ENCODE measurements at places on chromosomes 3 and 15.

GRCh38 chr15:67743558-67743957 lies 81.8 kb upstream of the SKOR1 start:
- no peak for DNase-seq

GRCh38 chr15:72980661-72981060 lies 71.6 kb upstream of the NEO1 start:
- no peak for DNase-seq

GRCh38 chr15:92884436-92885223 lies 15.5 kb upstream of the CHD2 start:
- DNase-seq = no peak

DNA sequence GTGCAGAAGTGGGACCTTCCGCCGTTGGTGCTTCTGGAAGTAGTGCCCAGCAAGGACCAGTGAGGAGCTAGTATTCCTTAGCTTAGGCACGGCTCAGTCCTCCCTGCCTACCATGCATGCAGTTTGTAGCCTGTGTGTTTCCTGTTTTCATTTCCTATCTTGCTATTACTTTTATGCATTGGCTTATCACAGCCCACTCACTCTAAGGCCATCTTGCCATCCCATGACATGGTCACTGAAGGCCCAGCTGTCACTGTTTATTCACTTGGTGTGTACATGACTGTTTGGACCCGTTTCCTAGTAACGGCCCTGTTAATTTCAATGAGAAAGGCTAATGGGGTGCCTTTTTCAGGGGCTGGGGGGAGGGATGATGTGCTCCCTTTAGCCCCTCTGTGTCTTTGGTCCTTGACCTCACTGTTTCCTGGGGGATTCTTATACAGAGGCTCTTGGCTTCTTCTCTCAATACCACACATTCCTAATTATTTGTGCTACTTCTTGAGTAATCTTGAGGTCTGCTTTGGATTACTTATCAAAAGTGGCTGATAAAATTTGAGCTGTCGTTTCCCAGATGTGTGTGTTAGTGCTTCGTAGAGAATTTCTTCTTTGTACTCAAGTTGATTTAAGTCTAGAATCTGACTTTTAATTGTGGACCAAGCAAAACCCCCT lies 24.5 kb upstream of the TRAK1 start:
- no peak for DNase-seq

DNA sequence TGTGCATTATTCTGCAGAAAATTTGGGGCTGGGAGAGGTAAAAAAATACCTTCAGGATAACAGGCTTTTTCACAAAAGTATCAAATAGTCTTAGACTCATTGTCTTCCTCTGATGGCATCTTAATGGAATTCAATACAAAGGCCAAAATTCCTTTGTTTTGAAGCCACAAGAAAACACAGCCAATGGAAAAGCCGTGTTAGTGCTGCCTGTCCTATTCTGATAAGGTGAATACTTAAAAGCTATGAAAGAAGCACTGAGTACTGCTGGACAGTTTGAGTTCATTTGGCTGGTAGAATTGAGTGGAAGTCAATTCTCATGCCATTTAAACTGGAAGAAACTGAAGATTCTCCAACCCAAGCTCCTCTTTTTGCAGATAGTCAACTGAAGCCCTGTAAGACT lies 395.3 kb upstream of the TPRG1 start:
- no peak for DNase-seq

DNA sequence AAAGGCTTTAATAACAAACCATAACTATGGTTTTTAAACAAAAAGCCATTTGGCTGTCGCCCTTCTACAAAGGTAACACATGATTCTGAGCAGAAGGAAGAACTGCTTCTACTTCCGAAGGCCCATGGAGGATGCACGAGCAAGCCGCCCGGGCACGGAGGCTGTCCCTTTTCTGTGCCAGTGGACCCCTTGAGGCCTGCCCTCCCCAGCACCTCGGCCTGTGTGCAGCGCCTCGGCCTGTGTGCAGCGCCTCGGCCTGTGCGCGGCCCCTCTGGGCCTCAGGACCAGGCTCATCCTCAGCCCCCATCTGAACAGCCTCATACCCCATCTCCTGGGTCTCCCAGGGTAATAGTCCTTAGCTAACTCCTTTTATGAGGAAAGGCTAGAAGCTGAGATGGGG lies 329.5 kb downstream of the OCA2 start:
- DNase-seq = no peak

GRCh38 chr15:98855067-98855814 lies 152.4 kb downstream of the PGPEP1L start:
- DNase-seq = no peak

DNA sequence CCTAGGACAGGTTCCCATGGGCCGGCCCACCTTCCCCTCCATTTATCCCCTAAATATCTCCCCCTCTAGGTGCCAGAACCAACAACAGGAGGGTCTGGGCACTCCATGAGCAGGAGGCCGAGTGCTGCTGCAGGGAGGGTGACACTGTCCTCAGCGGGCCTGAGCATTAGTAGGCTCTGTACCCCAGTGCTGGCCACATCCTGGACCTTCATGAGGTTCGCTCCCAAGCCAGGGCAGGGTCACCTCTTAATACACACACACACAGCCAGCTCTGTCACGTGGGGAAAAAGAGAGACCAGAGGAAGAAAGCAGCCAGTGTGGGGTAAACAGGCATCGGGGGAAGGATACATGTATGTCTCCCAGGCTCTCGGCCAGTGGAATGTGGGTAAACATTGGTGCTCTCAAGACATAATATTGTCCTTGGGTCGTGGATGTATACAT lies 27.9 kb upstream of the SEMA3F start:
- DNase-seq = no peak

DNA sequence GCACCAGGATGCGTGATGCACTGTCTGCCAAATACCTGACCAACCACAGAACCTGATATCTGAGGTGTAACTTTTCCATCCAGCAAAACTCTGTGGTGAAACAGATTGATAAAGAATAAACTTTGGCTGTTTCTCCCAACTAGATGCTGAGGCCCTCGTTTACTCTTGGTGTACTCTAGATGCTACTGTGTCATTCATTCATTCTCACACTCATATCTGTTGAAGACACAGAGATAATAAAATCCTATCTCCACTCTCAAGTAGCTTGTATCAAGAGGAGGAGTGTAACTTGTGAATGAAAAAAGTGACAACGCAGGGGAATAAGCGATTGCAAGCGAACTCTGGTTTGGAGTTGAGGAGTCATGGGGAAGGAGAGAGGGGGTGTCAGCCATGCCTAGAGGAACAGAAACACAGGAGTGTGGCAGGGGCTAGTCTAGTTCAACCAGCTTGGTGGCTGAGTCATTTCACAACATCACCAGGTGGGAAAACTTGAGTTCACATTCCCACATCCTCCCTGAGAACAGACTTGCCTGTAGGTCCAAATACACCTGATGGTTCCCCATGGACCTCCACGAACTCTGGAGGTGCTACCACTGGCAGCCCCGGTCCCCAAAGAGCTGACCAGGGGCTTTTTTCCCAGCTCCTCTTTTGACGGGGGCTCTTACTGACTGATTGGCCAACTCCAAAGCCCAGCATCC lies 73.3 kb upstream of the SNRK start:
- no peak for DNase-seq

GRCh38 chr15:35247150-35247549 lies 162.1 kb upstream of the NANOGP8 start:
- no peak for DNase-seq

DNA sequence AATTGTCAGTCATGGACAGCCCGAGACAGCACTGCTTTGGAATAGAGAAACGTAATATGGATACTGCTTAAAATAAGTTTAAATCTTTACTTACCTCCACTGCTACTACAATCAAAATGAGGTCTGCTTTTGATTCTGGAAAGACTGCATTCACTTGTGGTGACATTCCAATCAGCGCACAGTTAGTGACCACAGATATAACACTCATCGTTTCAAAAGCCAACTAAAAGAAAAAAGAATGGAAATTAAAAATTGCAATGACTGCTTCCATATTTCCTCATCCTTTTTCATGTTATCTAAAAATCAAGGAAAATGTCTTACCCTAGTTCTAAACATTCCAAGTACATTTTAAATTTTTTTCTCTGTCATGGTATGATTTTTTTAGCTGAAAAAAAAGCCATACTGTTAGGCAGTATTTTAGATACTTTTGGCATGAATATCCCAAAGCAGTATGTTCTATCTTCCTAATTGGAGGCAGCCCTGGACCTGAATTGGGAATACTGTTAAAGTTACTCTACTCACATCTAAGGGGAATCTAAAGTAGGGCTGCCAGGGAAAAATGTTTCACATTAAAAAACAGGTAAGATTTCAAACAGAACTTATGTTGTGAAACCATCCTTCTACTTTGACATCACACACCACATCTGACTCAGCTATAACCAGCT lies 72.1 kb downstream of the ANO10 start:
- DNase-seq = no peak

DNA sequence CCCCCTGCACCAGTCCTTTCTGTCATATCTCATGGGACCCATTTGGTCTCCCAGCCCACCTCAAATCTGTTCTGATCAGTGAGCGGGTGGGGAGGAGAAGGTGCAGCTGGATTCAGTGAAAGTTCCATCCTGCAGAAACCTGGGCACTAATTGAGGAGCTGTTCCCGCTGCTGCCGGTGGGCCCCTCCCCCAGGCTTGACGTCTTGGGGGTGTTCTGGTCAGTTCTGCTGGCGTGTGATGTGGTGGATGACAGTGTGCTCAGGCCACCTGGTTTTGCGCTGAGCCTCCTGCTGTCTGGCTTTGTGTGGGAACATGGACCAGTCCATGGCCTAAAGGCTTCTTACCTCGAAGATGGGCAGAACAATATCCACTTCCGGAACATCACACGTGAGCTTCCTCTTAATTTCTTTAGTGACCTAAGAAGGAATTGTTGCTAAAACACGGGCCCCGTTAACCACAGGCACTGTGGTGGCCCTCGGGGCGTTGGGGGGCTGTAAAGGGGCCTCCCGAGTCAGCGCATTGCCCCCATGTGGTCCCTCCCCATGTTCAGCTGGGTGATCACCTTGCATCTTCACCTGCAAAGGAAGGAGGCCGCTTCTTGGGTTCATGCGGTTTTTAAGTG lies 59.7 kb downstream of the RGMA start:
- no peak for DNase-seq

- DNase-seq = no peak
Measured at GRCh38 chr15:95326431-95327182, 1003.9 kb upstream of the NR2F2 start.

DNA sequence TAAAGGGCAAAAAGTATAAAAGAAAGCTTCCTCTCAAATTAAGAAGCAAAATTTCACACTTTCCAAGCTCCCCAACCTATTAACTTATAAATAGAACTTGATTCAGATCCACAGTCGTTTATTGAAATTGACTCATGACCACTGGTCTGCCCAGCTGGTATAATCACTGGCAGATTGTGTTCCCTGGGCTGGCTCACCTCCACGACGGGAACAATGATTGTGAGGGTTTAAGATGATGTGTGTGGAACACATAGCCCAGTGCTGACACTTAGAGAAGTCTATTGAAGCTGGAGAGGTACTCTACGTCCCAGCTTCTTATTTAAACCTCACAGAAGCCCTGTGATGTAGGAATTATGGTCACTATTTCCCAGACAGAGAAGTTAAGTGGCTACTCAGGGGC lies 90.4 kb downstream of the MB21D2 start:
- DNase-seq = no peak

DNA sequence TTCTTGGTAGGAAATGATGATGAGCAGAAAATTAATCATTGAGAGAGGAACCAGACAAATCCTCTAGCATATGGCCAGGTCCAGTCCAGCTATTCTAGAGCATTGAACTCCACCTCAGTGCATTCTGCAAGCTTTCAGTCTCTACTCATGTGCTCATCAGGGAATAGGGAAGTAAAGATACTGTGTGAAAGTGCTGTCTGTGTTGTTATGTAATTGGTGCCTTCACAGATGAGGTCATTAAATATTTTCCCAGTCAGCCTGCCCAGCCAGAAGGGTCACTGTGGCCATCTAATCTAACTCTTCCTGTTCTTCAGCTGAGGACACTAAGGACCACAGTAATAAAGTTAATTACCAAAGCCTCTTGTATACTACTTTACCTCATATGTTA lies 28.2 kb downstream of the C3orf62 start:
- no peak for DNase-seq

DNA sequence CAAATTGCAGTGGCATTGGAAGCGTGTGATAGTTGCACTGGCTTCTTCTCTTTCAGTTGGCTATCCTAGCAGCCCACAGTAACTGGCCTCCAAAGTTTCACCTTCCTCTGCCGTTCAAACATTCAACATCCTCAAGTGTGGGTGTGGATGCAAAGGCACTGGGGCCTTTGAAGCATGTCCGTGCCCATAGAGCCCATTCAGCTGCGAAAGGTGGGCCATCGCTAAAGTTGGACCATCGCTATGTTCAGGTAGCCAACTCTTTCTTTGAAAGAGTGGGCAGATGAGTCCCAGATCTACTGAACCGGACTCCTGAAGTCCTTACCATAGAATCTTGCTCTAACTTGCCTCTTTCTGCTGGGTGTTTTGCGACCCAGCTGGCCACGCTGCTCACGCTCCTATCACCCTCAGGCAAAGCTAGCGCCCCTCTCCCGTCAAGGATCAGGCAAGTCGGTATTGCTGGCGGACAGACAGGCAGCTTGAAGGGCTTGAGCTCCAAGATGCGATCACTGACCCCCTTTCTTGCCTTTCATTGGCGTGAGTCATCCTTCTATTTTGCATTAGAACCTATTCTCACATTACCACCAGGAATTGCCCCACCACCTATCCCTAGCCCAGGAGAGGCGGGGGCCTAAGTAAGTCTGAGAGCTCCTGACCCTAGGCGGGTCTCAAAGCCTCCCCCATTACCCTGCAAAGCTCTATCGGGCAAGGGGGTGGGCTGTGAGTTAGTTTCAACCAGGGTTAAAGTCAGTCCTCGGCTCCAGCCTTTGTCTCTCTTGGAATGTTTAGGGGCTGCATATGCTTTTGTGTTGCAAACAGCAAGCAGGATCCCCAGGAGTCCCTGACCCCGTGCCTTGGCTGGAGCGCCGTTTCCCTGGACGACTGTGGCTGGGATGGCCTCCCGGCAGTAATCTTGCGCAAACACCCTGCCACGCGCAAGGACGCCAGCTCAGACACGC lies 28.7 kb downstream of the ZIC4 start:
- DNase-seq = no peak

- no peak for DNase-seq
Measured at GRCh38 chr3:149442851-149443544, 31.5 kb upstream of the TM4SF4 start.

DNA sequence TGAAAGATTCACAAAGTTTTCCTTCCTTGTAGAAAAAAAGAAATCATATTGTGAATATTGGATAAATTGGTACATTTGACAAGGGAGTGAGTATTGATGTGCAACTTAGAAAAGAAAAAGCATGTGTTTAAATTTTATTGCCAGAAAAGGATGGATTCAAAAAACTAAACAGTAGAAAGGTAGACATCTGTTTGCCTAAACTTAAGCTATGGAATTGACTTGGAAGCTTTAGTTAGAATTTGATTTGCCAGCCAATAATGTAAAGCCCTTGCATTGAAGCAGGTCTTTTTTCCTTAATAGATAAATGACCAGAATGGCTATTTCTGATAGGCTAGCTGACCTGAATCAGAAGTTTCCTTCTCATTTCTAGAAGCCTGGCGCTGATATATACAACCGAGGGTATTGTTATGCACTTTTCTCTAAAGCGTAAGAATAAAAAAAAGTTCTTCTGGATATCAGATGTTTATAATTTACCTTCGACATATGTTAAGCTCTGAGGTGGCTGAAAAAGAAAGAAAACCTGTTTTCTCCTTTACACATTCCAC lies 4.2 kb downstream of the RARB start:
- DNase-seq = no peak

GRCh38 chr15:38453971-38454695 lies at the start of gene FAM98B:
TSS of gene FAM98B (plus strand) at chr15:38454127. CDS start at chr15:38454162, 35 bp downstream.
- DNase-seq = peak; percentile 58

- DNase-seq = no peak
Measured at GRCh38 chr3:51336261-51336660, 48.8 kb upstream of the MANF start.

Measured in SK-N-MC (cell line).